Activated CD4-positive, alpha-beta memory T cell treated with anti-CD3 and anti-CD28 coated beads for 36 hours (primary cell): ENCODE measurements at places on chromosomes 4 and X.

DNA sequence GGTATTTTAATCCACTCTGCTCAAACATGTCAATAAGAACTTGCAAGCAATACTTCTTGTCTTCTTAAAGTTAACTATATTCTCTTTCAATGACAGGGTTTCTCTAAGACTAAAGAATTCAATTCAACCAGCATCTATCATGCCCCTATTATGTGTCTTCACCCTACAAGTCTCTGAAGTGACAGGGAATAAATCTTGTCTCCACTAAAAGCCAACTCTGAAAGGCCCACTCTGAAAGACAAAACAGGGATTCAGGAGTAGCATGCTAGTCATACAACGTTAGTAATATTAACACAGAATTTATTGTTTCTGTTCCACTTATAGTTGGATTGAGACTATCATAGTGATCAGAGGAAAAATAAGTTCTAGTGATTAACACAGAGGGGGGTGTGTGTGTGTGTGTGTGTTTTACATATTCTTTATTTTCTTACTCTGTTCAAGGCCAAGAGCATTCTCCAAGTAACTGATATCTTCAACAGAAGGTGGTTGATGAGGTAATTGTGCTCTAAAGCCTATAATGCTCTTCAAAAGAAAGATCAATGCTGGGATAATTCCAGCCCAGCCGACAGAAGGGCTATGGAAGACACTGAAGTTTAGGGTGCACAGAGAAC lies 122.4 kb upstream of the DCLK2 start:
- peaks cover 2% of the 10 kb centered on the region for H3K27me3 ChIP-seq
- no peaks in the 10 kb centered on the region for H3K36me3 ChIP-seq
- no peaks in the 10 kb centered on the region for H3K4me1 ChIP-seq
- H3K27ac ChIP-seq: no peak overlapping the region
- H3K4me3 ChIP-seq: no peak overlapping the region

DNA sequence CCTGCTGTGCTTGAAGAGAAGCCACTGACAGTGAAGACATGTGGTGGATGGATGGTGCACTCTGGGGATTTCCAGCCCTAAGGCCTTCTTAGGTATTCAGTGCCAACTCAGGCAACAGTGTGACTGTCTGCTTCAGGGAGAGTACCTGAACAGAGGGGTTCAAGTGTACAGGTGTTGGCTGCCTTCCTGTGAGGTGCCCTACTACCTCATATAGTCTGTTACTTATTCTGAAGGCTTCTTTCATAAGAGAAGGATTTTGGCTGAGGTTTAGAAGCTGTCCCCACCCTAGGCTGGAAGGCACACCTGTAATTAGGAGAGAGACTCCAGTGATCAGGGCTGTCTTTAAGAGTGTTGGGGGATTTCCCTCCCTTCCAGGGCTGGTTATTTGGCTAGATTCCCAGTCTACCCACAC lies 1.8 kb downstream of the FTHL17 start:
- H3K27me3 ChIP-seq: no peaks in the 10 kb centered on the region
- peak; percentile 41 for DNase-seq
- H3K36me3 ChIP-seq: no peaks in the 10 kb centered on the region
- no peak overlapping the region for H3K4me3 ChIP-seq

GRCh38 chrX:101229170-101229569 lies 9.6 kb downstream of the DRP2 start:
- H3K4me1 ChIP-seq: no peaks in the 10 kb centered on the region
- no peaks in the 10 kb centered on the region for H3K36me3 ChIP-seq
- DNase-seq: no peak

- no peak overlapping the region for H3K4me3 ChIP-seq
- no peak for DNase-seq
- H3K4me1 ChIP-seq: peaks cover 17% of the 10 kb centered on the region
- H3K27me3 ChIP-seq: no peaks in the 10 kb centered on the region
Observed at GRCh38 chrX:17984415-17984814, 123.3 kb upstream of the RAI2 start.

GRCh38 chrX:84865113-84865512 lies 138.6 kb upstream of the APOOL start:
- no peaks in the 10 kb centered on the region for H3K4me1 ChIP-seq
- no peak overlapping the region for H3K4me3 ChIP-seq
- no peak for DNase-seq
